ENCODE measurements at places on chromosomes 1 and 21.
A peak's percentile ranks its signal among the peaks of the same experiment; 100 is the strongest.

GRCh38 chr1:92210701-92211100 is 7.0 kb upstream of the C1orf146 start:
- DNase-seq: no peak

DNA sequence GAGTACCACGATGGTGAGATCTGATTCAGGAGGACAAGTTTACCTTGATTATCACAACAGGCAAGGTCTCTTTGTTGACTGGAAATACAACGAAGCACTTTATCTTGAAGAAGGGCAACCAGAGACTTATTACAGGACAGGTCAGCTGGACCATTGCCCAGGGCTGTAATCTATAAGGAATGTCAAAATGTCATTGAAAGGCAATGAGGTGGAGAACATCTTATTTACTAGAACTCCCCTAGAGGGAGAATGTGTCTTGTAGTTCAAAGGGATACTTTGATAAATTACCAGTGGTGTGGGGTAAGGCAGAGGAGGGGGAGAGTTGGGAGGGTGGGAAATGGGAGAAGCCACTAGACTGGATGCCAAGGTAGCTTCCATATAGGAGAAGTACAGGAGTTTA is 212.3 kb downstream of the NCAM2 start:
- peak; percentile 12 for DNase-seq

- no peak for DNase-seq
These were observed 2.2 kb downstream of the TLR5 start for GRCh38 chr1:223140611-223141405.

GRCh38 chr21:25842925-25843324 is 108.2 kb downstream of the GABPA start:
- no peak for DNase-seq

GRCh38 chr1:202860744-202861419 is 28.1 kb downstream of the RABIF start:
- DNase-seq: peak; percentile 65

DNA sequence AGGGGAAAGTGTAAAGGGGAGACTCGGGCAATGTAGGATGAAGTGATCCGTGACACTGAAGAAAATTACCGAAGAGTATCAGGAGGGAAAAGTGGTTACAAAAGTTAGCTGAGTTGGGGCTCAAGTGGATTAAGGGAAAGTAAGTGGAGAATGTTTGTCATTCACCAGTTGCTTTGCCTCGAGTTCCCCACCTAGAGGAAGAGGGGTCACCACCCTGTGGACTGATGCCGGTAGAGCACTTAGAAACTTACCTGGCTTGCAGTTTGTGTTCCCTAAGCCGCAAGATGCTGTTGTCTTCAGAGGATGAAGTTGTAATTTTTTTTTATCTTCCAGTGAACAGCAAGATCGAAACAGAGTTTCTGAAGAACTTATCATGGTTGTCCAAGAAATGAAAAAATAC is 1.0 kb downstream of the PER3 start:
- no peak for DNase-seq

GRCh38 chr1:174788981-174789380 is 210.8 kb upstream of the CACYBP start:
- DNase-seq: no peak

DNA sequence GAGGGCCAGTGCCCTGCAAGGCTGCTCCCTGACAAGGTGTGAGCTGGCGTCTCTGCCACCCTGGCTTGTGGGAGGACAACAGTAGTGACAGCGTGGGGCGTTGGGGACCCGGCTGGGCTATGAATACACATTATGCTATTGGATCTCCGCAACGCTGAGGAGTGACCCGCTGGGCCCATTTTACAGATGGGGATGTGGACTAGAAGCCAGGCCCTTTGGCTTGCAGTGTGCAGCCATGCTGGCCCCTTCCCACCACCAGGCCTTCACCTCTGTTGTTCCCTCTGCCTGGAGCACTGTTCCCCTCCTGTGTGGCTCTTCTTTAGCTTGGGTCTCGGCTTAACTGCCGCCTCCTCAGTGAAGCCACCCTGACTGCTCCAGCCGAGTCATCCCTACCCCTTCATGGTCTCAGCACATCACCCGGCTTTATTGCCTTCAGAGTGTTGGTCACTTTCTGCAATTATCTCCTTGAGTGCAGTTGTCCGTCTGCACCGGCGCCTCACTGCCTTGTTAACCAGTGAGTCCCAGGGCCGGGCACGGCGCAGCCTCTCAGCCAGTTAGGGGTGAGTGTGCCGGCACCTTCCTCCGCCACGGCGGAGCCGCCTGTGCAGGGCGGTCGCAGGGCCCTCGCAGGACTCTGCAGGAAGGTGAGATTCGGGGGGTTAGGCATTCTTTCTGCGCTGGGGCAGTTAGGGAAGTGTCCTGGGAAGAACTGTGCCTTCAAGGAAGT is 84.4 kb upstream of the ACTL8 start:
- no peak for DNase-seq

DNA sequence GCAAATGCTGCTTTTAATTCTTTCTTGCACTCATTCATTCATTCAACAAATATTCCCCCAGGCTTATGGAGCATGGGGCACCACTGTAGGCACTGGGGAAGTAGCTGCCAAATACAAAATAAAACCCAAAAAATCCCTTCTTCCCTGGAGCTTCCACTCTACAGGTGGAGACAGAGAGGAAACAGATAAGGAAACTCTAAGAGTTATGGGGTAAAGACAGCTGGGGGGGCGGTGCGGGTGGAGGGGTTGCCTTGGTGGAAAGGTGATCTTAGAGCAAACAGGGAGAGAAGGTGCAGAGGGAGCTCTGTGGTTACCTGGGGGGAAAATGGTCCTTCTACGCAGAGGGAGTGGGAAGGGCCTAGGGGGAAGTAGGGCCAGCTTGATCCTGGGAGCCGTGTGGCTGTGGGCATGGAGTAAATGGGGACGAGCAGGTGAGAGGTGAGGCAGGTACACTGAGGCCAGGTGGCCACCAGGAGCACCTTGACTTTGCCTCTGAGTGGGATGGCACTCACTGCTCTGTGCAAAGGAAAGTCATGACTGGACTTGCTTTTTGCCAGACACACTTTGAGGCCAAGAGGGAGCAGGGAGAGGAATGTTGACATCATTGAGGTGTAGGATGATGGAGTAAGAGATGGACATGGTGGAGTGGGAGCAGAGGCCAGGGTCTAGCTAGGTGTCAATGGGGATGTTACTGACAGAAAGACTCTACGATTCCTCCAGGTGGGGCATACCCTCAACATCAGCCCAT is 152.0 kb downstream of the ETS2 start:
- no peak for DNase-seq

- no peak for DNase-seq
These were observed 49.6 kb downstream of the ARID4B start for GRCh38 chr1:235278233-235278914.

DNA sequence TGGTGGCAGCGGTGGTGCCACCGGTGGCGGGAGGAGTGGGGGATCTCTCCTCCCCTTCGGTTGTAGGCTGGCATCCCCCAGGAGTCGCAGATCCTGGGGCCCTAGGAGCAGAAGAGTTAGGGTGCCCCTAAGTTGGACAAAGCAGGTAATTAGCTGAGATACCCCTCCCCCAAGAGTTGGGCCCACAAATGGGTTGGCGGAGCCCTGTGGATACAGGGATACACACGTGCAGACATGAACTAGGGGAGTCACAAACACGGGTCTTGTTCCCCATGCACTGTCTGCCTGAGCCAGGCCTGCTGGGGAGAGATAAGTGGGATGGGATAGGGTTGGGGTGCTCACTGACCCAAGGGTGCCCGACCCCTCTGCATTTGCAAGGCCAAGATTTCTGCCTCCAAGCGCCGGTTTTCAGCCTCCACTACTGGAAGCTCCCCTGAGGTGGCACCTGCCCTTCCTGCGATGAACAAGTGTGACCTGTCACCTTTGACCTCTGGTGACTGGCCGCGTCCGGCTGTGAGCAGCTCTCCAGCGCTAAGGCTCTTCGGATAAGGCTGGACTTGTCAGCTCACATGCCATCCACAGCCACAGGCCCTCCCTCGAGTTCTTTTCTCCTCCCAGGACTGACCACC is 1.8 kb downstream of the CCDC17 start:
- DNase-seq: peak; percentile 21

- no peak for DNase-seq
These were observed 4.8 kb upstream of the ST6GALNAC5 start for GRCh38 chr1:76862447-76862846.

DNA sequence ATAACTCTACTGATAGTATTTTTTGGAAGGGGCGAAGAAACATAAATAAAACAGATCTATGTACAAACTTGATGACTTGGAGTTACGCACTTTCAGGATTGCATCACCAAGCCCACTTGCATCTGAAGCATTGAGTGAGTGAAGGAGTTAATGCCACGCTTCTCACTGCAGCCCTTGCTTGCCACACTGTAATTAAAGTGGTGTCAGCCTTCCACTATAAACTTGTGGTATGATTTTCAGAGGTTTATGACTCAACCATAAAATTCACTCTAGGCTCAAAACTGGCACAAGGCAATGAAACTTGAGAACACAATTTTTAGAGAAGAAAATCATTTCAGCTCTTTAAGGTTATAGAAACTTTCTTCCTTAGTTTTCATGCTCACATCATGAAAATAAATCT is 93.9 kb upstream of the PRMT6 start:
- no peak for DNase-seq

GRCh38 chr1:150366416-150367296 is 2.7 kb downstream of the RPRD2 start:
- peak; percentile 32 for DNase-seq

GRCh38 chr1:147334292-147334691 is 91.8 kb downstream of the CHD1L start:
- no peak for DNase-seq

- no peak for DNase-seq
These were observed 15.2 kb downstream of the TNFRSF14 start for GRCh38 chr1:2571348-2571747.

DNA sequence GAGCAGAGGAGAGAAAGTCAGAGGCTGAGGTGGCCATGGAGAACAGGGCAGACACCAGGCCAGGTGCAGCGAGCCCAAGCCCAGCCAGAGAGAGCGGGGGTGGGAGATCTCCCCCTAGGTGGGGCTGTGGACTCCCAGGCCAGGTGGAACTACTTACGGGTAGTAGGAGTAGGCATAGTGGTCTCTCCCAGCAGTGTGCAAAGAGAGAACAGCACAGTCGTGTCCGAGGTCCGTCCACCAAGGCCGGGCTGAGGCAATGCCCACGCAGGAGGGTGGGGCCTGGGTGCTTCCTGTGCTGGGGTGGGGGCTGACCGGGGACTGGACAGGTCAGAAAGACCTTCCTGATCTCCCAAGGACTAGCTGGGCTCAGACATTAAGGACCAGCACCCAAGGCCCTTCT is 263.7 kb downstream of the PTPRU start:
- no peak for DNase-seq

DNA sequence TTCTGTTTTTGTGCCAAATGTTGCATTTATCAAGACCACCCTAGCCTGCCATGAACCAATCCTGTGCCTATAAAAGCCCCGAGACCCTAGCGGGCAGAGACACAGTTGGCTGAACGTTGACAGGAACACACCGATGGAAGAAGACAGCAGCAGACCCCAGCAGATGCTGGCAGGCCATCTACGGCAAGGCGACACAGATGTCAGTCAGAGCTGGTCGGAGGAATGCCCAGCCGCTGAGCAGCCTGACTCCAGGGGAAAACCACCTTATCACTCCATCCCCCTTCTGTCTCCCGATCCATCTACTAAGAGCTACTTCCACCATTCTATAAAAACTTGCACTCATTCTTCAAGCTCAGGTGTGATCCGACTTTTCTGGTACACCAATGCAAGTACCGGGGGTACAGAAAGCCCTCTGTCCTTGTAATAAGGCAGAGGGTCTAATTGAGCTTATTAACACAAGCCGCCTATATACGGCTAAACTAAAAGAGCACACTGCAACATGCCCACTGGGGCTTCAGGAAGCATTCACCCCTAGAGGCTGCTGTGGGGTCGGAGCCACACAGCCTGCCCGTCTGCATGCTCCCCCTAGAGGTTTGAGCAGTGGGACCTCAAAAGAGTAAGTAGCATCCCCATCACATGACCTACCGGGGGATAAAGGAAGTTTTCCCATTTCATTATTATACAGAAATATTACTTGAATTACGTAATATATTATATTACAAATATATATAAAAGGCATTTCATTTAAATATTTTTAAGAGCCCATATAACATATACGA is 1156.3 kb upstream of the B3GALT2 start:
- no peak for DNase-seq

DNA sequence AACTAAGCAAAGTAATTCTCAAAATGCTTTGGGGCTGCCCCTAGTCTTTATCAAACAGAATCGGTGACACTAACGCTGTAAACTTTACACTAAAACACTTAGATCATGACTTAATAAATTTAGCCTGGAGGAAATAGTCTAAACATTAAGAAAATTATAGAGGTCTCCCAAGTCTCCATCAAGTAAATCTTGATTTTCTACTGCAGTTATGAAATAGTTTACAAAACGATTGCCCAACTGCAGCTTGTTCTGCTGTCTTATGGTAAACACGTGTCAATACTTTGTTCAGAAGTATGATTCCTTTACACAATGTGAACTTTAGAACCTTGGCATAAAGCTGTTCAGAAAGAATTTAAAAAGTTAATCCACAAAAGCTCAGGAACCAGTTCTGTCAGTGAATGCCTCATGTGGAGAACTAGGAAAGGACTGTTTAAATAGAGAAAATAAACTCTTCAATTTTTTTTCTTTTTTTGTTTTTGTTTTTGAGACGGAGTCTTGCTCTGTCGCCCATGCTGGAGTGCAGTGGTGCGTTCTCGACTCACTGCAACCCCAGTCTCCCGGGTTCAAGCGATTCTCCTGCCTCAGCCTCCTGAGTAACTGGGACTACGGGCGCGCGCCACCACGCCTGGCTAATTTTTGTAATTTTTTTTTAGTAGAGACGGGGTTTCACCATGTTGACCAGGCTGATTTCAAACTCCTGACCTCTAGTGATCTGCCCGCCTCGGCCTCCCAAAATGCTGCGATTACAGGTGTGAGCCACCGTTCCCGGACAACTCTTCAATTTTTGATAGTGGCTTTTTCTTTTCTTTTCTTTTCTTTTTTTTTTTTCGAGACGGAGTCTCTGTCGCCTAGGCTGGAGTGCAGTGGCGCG is 1.6 kb downstream of the DDI2 start:
- DNase-seq: no peak

GRCh38 chr1:235077571-235078479 is 50.8 kb downstream of the TOMM20 start:
- no peak for DNase-seq

DNA sequence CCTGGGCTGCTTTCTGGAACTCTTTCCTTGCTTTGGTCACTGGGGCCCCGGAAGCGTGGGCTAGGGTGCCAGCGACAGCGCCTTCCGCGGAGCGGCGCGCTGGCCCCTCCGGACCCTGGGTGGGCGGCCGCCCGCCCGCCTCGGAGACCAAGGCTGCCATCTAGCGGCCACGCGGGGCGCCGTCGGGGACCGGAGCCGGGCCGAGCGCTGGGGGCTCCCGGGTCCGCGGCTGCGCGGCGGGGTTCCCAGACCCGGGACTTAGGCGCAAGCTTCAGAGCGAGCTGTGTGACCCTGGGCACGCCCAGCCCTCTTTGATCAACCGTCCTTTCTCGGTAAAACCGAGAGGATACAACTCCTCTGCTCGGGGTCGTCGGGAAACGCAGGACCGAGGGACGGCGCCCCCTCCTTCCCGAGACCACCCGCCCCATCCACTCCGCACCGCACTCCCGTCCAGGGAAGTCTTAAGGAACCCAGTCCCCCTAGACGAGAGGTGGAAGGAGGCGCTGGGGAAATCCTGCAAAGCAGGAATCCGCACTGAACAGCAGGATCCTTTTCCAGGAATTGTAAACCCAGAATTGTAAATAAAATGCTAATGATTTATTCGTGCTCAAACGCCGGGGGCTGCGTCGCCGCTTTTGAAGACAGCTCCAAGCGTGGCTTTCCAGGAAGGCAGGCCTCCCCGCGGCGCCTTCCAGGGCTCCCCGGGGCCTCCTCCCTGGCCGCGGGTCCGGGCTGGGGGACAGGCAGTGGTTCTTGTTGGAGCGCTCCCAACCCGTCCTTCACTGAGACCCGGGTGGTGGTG is 41.2 kb downstream of the RRAGC start:
- peak; percentile 59 for DNase-seq

Data from left kidney (tissue), 8 donors.